Activated naive CD8-positive, alpha-beta T cell treated with anti-CD3 and anti-CD28 coated beads, Interleukin-2, amount 10 ng/mL, durations not matched to agents 7 days and 5 days (primary cell): ENCODE measurements at places on chromosomes 2 and 18.

DNA sequence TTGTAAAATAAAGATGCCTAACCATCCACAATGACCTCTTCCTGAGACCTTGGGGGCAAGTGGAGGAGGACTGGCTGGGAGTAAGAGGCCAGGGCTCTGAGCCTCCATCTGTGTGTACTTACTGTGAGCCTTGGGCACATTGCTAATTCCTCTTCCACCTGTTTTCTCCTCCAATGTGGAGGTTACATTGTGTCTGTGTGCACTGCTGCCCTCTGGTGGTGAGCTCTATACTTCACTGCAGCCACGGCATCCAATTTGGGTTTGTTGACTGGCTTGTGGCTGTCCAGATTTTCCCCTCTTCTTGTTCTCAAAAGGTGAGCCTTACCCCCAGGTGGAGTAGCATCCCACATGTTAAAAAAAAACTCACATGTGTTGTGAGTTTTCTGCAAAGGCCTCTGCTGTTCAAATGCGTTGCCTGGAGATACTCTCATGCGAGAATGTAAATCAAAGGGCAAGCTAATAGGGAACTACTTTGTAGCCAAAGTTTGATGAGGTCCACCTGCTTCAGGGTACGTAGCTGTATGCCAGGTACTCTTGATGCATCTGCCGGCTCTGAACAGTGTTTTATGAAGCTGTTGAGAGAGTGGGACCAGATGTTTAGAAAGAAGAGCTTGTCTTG is 80.8 kb downstream of the APOB start:
- DNase-seq = peak; percentile 62

GRCh38 chr18:3441290-3441689 is 8.7 kb upstream of the TGIF1 start:
- no peak for DNase-seq

DNA sequence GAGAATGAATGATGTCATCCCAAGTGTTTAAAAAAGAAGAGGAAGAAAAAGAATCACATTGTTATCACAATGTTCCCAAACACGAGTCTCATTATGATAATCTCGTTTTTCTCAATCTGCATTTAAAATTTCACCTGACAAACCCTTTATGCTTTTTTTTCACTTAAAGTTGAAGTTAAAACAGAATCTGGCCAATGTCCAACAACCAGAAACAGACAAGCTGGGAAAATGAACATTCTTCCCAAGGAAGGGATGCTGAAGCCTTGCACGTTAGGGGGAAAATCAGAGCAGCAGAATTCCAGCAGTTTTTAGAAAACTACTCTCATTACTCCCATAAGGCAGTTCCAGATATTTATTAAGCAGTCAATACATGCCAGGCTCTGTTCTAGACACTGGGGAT is 245.3 kb downstream of the TMEM182 start:
- DNase-seq = no peak

GRCh38 chr18:470661-471501 is 29.6 kb downstream of the COLEC12 start:
- no peak for DNase-seq

- DNase-seq = no peak
These were observed 59.0 kb downstream of the PXDN start for GRCh38 chr2:1685078-1685956.

DNA sequence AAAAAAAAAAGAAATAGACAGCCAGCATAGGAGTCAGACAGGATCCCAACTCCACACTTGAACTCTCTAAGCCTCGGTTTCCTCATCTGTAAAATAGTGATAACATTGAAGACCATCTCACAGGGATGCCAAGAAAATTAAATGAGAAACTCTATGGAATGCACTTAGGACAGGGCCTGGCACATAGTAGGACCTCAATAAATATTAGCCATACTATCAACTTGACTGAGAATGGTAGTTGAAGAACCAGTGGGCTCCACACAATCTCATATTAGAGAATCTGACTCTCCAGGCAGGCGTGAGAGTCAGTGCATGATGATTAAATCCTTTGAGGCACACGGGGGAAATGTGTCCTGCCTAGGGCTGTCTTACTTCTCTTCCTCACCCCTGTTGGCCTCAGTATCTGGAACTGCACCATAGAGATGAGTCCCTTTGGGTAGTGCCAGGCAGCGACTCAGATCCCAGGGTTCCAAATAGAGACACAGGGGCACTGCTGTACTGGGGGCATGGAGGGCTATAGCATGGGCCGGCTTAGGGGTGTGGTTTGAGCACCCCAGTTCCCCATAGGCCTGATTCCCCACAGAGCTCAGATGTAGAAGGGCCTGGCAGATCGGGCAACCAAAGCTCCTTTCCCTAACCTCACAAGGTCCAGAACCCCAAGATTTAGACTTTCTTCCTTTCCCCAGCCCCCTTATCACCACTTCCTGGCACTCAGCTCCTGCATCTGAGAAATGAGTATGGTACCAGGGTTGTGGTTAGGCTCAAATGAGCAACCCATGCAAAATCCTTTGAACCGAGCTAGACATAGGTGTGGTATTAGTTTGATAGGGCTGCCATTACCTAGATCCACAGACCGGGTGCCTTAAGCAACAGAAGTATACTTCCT is 51.3 kb upstream of the CAB39 start:
- DNase-seq = peak; percentile 67

GRCh38 chr18:23694637-23695430 is 5.6 kb downstream of the LAMA3 start:
- no peak for DNase-seq

DNA sequence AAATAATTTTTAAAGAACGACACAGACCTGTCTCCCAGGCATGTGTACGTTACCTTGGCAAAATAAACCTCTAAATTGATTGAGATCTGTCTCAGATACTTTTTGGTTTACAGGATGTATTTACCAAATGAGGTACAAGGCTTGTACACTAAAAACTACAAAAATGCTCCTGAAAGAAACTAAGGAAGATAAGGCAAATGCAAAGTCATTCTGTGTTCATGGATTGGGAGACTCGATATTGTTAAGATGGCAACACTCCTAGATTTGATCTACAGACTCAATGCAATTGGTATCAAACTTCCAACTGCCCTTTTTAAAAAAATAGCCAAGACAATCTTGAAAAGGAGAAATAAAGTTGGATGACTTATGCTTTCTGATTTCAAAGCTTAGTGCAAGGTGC is 11.5 kb upstream of the KCNE4 start:
- no peak for DNase-seq

DNA sequence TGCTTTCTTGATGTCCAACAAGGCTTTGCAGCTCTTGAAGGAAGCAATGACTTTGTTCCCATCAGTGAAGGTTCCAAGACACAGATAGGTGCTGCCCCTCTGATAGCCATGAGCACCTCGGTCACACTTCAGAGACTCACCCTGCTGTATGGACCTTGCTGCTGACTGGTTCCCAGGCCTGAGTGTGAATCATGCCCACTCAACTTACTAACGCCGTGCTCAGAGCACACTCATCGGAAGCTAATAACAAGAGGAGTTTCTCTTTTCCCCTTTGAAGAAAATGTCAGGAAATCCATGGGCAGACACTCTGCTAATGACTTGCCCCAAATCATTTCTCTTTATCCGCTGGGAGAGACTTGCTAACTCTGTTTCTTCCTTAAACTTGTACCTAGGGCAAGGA is 83.8 kb upstream of the ARL4C start:
- DNase-seq = no peak

DNA sequence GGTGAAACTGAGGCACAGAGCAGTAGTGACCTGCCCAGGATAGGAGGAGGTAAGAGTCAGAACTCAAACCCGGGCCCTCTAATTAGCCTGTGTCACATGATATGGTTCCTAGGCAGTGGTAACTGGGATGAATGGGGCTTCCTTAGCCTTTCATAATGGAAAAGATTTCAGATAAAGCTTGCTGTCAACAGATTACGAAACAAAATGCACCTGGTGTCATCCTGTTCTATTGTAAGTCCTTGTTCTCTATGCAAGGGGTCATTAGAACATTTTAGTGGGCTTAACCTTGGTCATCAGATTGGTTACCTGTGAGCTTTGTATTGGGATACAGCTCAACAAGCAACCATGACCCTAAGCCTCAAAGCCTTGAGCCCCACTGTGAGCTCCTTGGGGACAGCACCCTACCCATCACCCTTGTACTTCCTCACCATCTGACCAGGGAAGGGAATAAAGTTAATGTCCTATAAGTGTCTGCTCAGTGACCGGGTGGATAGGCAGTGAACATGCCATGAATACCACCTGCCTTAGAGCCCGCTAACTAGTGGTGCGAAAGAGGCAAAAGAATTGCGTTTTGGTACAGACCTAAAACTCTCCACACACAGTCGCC is 70.3 kb upstream of the RMDN2 start:
- DNase-seq = no peak

DNA sequence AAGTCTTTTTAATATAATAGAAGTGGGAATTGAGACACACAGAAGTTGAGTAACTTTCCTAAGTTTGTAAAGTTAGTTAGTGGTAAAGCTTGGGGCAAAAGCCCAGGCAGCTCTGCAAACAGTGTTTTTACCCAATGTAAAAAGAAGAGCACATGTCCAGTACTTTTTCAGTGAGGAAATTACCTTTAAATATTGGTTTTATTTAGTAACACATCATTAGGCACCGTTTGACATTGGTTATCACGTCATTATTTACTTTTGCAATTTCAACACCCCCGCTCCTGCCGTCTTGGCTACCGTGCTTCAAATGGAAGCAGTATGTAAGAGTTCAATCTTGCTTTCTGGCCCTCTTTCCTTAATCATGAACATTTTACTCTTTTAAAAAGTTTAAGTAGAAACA is 807.9 kb downstream of the EPHA4 start:
- DNase-seq = no peak

DNA sequence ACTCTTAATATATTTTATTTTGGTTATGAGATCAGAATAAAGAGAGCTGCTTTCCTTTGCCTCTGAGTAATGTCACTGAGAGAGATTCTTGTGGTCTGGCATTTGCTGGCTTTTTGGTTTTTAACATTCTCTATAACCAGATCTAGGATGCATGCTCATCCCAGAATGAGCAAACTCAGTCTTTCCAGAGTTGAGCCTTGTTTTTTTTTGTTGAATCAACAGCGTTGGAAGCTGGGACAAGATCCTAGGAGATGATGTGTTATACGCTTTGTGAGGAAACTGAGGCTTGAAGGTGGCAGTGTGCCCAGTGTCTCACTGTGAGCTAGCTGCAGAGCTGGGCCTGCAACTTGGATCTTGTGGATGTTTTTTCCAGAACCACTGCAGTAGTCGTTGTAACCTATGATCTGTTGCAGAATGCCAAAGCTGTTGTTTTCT is 19.5 kb downstream of the MYO1B start:
- DNase-seq = no peak

GRCh38 chr2:146321175-146321574 is 1523.7 kb upstream of the ACVR2A start:
- DNase-seq = no peak

DNA sequence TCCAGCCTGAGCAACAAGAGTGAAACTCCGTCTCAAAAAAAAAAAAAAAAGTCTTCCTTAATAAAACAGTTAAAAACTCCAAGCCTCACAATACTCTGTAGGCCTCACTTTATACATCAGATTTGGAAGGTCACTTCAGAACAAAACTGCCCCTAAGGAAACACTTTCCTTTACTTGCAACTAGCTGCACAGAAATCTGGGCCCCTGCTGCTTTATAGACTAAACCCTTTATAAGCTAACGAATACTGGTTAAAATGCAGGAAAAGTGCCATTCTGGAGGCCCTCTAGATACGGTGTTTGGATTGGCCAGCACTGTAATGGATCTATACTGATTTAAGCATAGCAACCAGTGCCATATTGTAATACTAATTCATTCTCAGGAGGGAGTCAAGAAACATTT is 1.5 kb downstream of the ABHD1 start:
- no peak for DNase-seq

DNA sequence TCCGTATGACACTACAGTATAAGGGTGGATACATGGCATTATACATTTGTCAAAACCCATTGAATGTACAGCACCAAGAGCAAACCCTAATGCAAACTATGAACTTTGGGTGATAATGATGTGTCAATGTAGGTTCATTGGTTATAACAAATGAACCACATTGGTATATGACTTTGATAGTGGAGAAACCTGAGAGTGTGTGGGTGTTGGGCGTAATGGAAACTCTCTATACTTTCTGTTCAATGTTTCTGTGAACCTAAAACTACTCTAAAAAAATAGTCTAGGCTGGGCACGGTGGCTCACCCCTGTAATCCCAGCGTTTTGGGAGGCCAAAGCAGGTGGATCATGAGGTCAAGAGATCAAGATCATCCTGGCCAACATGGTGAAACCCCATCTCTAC is 6.5 kb upstream of the ACTG2 start:
- DNase-seq = no peak

DNA sequence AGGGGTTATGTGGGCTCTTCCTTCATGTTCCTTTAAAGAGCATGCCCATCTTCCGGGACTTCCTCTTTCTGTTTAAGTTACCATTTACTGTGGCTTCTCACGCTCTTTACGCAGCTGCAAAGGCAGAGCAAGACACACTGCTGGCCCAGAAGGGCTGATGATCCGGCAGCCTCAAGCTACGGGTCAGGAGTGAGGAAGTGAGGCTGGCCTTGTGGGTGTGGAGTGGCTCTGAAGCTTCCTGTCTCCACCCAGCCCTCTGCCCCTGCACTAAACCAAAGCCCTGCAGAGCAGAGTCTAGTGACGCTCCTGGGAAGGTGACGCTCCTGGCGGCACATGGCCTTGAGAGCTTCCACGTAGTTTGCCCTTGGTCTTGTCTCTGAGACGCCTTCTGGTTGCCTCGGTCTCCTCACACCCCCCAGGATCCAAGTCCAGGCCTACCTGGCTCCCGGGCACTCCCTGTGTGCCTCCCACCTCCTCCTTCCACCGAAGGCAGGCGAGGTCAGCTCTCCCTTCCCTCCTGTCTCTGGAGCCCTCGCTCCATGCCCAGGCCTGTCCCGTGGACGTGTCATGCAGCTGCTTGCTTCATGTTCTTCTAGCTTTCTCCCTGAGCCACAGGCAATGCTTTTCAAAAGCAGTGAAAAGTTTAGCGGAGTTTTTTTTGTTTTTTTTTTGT is 50.3 kb downstream of the ARL4C start:
- peak; percentile 82 for DNase-seq

GRCh38 chr2:23351388-23352141 is 33.4 kb upstream of the KLHL29 start:
- DNase-seq = peak; percentile 74

- no peak for DNase-seq
These were observed 419.6 kb upstream of the POU3F3 start for GRCh38 chr2:104434318-104434792.

DNA sequence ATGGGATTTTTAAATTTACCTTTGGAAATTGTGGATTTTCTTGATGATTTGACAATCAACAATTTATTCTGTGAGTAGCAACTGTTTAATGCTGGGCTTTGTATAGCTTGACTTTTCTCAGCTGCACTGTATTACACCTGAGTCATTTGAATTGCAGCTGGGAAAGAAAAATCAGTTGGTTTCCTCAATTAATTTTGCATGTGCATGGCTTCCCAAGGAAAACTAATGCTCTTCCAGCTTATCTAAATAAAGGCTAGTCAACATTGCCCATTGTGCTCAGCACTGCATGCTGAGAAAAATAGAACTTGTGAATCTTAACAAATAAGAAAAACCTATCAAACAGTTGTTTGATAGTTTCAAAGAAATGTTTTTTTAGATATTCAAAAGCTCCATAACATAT is 268.3 kb upstream of the CDH20 start:
- DNase-seq = no peak

GRCh38 chr18:3972291-3972930 is 482.7 kb downstream of the DLGAP1 start:
- no peak for DNase-seq
